ENCODE measurements at places on chromosomes 2 and 18.

- DNase-seq: no peak
Measured at GRCh38 chr2:116810645-116811044, 1003.8 kb upstream of the DDX18 start.

DNA sequence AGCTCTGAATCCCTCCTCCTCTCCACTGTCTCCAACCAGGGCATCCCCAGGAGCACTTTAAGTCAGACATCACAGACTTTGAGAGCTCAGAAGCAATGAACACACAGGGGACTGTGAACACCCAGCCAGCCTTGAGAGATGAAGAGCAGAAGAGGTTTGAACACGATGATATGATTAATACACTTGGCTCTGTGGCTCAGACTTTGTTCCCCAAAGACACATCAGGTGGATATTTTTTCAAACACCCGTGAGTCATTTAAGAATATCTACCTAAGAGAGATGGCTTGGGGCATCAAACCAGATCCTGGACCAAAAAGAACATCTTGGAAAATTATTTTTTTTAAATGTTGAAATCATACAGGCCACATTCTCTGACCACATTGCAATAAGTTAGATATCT, 134.9 kb upstream of the OTOS start:
- DNase-seq: no peak

DNA sequence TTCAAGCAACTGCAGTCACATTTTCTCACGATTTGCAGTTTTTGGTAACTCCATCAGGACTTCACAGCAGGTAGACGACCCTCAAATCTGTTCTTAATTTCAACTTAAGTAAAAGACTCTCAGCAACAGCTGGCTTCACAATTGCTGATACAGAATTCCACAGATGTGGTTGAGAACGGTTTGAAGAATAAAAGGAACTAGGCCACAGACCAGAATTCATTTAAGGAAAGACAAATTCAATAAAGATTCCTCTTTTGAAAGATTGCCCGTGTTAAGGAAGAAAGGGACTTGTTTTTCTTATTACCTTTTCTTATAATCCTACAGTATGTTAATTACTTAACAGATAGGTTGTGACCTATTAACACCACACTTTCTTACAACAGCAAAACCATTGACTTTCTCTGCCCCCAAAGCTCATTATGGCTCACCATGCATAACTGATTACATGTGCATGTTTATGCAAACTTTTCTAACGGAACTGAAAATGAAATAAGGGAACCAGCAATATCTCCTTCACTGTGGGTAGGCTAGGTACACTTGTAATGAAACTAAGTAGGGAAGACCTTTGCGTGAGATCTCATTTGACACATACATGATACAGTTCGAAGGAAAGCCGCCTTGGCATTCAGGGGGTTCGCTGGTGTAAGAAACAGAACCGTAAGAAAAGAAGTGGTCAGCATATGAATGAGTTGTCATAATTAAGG, 4.7 kb upstream of the ZNF516 start:
- DNase-seq: no peak

- no peak for DNase-seq
Measured at GRCh38 chr18:50880119-50880465, 1.2 kb downstream of the ME2 start.

Measured in T-helper 22 cell (primary cell).